Occipital lobe (tissue), 3 donors: ENCODE measurements at places on chromosomes 4 and X. TPM values are rescaled to one million over a fixed set of nuclear protein-coding genes. Genes with fewer than 3 reads are reported as not detected.

- no peak for DNase-seq
Observed at GRCh38 chr4:165765053-165765452, 108.0 kb upstream of the TLL1 start.

GRCh38 chrX:114134465-114134864 lies 449.4 kb upstream of the HTR2C start:
- DNase-seq = no peak

STARD8 gene
- 1.7 TPM for total RNA-seq

DNA sequence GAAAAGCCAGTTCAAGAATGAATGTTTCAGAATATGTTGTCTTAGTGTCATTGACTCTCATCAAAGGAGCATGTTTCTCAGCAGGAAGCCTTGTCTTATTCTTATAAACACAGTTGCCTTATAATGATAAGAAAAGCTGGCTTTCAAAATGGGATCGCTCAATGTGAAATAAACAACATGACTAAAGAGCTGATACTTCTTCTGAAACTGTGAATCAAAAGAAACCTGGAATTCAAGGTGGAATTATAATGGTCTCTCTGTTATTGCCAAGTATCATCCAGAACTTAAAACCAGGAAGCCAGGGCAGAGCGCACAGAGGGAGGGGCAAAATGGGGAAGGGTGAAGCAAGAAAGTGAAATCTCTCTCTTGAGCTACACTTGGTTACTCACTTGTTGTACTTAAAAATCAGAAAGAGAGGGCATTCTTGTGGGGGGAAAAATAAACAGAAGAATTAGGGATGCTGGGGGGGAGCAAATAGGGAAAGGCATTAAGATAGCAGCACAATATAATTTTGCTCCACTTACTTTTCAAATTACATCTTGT lies 270.0 kb downstream of the MAPK10 start:
- no peak for DNase-seq

GRCh38 chr4:18882468-18882867 lies 860.9 kb upstream of the LCORL start:
- DNase-seq = no peak

GRCh38 chrX:53587795-53588420 lies 98.6 kb downstream of the HUWE1 start:
- no peak for DNase-seq
